NCI-H1092 (cell line): ENCODE measurements at places on chromosomes 7 and 10.

- DNase-seq: no peak
These were observed 80.8 kb downstream of the INPP5A start for GRCh38 chr10:132618158-132618919.

DNA sequence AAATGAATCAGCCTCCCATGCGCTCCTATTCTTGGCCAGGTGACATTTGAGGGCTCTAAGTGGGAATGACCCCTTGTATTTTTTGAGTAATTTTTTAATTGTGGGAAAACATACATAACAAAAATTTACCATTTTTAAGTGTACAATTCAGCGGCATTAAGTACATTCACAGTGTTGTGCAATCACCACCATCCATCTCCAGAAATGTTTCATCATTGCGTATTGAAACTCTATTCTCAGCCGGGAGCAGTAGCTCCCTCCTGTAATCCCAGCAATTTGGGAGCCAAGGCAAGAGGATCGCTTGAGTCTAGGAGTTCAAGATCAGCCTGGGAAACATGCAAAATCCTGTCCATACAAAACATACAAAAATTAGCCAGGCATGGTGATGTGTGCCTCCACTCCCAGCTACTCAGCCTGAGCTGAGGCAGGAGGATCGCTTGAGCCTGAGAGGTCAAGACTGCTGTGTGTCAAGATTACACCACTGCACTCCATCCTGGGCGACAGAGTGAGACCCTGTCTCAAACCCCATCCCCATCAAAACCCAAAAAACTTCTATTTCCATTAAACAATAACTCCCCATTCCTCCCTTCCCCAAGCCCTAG, 2.5 kb downstream of the ANTXRL start:
- DNase-seq: no peak

GRCh38 chr10:33001908-33002492, 44.0 kb upstream of the ITGB1 start:
- DNase-seq: no peak

GRCh38 chr10:89332123-89332633, 4.4 kb downstream of the IFIT3 start:
- no peak for DNase-seq

DNA sequence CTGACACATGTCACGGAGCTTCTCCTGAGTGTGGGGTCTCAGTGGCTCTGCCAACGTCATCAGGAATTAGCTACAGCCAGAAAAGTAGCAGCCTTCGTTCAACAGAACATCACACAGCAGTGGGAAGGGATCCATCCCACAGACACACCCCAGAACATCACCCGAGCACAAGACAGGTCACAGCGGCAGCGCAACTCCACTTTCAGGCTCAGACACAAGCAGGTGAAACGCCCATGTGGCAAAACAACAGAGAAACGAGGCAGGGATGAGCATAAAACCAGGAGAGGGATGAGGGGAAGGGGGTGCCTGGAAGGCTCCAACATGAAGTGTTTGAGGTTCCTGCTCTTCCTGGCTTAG, 44.8 kb downstream of the CAMK2B start:
- no peak for DNase-seq
